ENCODE measurements at places on chromosomes 4 and X.
A peak's percentile ranks its signal among the peaks of the same experiment; 100 is the strongest.

DNA sequence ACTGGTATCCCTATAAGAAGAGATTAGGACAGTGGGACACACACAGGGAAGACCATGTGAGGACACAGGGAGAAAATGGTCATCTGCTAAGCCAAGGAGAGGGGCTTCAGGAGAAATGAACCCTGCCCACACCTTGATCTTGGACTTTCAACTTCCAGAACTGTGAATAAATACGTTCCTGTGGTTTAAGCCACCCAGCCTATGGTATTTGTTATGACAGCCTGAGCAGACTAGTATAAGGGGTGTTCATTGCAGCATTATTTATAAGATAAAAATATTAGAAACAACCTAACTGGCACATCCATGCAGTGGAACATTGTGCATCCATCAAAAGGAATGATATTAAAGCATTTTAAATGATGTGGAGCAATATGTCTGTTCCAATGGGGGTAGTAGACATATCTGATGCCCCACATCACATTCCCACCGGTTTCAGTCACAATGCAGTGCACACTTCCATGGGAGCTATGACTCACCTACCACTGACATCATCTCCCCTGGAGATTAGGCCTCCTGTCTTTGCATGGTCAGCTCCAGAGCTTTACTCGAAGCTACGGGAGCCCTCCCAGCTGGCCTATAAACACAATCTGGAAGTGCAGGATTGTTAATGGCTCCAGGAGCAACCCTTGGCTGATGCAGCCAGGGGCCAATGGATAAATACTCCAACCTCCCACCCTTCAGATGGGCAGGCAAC is 38.9 kb upstream of the MAMLD1 start:
- no peak for DNase-seq

DNA sequence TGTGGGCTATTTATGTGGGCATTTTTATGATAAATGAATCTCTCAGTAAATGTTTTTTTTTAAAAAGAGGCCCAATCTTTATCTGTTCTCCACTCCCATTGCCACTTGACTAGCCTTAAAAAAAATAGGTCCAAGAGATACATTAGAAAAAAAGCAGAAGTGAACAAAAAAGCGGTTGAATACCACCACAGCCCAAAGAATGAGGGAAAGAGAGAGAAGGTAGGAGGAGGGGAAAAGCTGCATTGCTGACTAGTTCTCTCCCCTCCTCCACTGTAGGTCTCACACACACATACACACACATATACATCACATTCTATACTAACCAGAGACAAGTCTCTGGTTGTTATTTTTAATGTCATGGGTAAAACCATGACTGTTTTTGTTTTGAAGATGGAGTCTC is 95.8 kb upstream of the IL13RA1 start:
- no peak for DNase-seq

DNA sequence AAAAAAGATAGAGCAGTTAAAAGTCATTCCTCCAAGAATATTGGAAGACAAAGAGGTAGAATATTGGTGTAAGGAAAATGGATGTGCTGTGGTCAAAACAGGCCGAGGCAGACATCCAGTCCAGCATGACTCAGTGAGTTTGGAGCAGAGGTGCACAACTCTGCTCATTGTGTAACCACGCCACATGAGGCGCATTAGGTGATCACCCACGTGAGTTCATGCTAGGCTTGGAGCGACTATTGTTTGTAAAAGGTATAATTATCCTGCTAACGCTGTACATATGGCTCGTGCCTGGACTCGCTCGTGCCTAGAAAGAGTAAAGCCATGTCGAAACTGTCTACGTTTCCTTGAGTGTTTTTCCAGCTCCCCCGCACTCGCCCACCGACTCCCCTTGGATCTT is 23.9 kb downstream of the C4orf54 start:
- DNase-seq = no peak

DNA sequence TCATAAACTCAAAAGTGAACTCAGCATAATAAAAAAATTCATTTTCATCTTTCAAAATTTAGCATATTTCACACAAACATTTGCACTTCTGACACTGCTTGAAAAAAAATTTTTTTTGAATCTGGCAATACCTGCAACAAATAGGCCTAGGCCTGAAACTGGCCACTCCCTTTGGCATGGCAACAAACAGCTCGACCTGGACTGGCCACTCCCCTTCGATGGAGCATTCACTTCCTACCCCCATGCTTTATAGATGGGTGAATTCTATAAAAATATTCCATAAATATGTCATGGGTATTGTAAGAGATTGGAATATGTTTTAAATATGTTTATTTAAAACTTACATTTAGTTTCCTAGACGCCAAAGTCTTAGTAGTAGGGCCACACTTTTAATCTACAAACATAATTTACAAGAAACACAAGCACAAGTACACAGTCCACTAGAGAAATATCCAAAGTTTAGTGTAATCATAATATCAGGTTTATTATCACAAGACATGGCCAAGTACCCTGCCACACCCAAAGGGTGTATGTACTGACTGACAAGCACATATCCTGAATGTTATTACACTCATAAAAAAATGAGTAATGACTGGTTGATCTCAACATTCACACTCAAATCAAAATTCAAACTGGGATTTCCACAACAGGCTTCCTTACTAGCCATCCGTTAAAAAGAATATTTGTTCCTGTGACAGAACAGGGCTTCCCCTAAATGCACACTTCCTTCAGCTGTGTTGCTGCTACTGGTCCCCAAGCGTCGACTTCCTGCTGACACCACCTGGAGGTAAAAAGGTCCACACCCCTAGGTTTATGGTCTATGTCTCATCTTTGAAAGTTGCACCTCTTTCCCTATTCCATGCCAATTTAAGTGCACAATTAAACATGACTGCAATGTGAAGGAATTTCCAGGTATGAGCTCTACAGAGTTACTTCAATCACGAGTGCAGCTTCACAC is 271.5 kb downstream of the NR3C2 start:
- DNase-seq = no peak

- no peak for DNase-seq
Observed at GRCh38 chrX:149643496-149643895, 11.9 kb upstream of the TMEM185A start.

GRCh38 chr4:136400829-136401228 is 1131.5 kb downstream of the PCDH18 start:
- DNase-seq = no peak

DNA sequence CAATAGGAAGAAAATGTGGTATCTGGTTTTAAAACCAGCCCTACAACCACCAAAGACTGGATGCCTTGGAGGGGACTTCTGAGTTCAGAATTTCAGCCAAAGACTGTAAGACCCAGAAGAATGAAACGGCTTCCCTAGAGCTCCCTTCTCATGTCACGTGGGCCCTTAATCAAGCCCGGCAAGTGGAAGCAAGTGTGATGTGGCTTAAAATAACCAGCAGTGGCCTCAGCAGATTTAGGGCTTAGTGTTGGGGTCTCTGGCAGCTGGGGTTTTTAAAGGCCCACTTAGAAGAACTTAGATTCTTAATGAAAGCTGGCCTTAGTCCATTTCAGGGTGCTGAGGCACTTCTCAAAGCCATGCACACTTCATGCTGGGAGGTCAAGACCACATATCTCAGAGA is 111.2 kb upstream of the TBC1D9 start:
- no peak for DNase-seq

GRCh38 chr4:10589799-10590198 is 94.8 kb downstream of the CLNK start:
- DNase-seq = peak; percentile 43

- no peak for DNase-seq
Observed at GRCh38 chr4:184097241-184097605, 120.5 kb downstream of the ENPP6 start.

DNA sequence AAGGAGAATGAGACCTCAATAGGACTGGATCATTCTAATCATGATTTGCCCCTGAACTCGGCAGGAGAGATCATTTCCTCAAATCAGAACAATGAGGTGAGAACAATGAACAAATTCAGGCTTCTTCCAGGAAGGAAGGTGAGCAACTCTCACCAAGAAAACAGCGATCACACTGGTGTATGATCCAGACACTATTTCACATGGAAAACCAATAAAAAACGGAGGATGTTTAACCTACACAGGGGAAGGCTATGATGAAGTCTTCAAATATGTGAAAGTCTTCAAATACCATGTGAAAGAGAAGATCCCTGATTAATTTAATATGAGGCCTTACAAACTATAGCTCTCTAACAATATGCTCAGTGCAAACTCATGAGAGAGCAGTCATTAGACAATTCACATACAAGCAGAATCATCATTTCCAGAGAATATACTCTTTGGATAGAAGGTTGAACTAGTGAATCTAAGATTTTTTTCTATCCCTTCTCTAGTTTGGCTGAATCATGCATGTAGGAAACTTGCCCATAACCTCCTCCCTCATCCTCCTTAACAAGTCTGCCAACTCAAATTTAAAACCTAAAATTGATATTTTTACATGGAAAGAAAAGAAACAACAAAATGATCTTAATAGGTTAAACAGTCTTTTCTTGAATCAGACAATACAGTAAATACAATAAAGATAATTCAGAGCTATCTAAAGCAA is 122.5 kb downstream of the ADAMTS3 start:
- DNase-seq = no peak

GRCh38 chrX:133267621-133268020 is 49.5 kb upstream of the TFDP3 start:
- DNase-seq = no peak

DNA sequence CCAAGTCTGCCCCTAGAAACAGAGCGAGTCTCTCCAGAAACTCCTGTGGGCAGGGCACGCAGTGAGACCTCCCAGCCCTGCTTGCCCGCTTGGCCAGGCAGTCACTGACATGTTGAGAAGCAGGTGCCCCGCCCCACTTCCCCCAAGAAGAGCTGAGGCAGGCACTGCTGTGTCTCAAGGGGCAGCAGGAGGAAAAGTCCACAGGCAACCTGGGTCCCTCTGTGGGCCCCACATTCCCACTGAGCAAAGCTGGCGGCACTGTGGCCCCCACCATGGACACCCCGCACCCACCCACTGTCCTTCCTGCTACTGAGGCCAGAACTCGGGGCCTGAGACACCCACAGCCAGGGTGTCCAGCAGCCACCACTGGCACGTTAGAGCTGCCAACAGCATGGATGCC is 137.3 kb upstream of the NKX1-1 start:
- no peak for DNase-seq

- DNase-seq = no peak
Observed at GRCh38 chr4:4217113-4217512, 9.6 kb downstream of the OTOP1 start.

- no peak for DNase-seq
Observed at GRCh38 chrX:74449322-74449936, 28.1 kb downstream of the SLC16A2 start.

DNA sequence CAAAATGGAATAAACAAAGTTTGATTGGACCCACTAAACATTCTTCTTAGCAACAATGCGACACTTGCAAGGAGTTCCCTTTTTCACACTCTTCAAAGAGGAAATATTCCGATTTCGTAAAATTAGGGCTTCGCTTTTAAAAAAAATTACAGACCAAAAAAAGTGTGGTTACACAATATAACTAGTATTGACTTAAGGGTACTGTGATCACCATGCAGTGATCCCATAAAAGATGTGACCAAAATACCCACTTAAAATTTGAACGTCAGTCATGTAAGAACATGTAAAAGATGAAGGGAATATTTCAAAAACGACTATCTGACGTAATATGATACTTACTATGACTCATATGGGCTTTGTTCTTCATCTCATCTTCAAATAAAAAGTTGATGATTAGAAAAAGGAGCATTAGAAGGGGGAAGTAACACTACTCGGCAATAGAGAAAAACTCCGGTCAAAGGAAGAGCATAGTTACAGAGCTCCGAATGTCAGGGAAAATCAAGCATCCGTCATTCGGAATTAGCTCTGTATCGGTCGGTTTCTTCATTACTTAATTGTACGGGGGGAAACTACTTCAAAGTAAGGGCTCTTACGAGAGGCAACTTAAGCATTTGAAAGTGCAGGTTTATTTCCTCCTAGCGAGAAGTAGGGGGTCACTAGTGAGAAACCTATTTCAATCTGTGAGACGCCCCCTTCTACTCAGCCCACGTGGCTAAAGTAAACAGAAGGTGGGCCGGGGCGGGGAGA is 1.3 kb upstream of the TET2 start:
- DNase-seq = peak; percentile 21

DNA sequence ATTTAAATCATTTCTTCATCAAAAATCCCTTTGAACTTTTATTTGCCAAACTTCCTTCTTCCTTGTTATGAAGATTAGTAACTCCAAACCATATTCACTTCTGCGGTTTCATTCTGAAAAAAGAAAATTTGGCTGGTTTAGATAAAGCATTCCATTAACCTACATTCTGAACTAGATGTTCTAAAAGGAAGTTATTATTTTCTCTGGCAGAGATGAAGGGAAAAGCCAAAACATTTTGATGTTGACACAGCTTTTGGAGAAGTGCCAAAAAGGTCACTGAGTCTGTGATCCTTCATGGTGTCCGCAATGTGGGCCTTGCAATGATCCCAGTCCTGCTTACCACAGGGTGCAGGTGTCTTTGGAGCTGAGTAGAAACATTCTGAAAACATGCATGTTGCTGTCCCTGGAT is 36.0 kb downstream of the CXCL8 start:
- no peak for DNase-seq

DNA sequence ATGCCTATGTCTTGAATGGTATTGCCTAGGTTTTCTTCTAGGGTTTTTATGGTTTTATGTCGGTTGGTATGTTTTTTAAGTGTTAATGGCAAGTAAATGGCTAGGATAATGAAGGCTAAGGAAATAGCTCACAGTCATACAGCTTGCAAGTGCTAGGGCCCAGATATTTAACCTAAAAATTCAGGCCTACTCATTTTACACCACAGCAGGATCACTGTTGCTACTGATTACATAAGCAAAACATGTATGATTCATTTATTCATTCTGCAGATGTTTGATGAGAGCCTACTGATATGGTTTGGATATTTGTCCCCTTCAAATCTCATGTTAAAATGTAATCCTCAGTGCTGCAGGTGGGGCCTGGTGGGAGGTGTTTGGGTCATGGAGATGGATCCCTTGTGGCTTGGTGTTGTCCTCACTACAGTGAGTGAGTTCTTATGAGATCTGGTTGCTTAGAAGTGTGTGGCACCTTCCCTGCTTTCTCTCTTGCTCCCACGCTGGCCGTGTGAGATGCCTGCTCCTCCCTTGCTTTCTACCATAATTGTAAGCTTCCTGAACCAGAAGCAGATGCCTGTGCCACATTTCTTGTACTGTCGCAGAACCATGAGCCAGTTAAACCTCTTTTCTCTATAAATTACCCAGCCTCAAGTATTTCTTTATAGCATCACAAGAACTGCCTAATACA is 175.5 kb downstream of the MAPK10 start:
- DNase-seq = no peak

GRCh38 chrX:21658152-21658737 is at the start of gene KLHL34:
KLHL34 (minus strand) TSS chrX:21658330; CDS start chrX:21657788, 542 bp downstream.
- DNase-seq = no peak

DNA sequence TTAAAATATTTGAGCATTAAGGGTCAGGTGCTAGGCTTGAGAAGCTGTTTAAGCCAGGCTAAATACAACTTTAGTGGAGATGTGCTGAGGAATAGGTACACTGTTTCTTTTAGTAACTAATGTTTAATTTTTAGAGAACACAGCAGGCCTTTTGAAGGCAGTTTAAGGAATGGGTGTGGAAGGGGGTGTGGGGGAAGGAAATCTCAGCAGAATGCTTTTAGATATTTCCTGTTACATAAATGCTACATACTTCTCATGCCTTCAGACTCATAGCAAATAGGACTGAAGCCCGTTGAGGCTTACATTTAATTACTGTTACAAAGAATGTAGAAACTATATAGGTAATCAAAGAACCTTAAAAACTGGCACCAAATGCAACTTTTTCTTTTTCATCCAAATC is 66.3 kb downstream of the WWC2 start:
- DNase-seq = no peak

GRCh38 chr4:174549721-174550120 is 27.4 kb upstream of the HPGD start:
- DNase-seq = no peak

GRCh38 chr4:155543126-155543765 is 123.4 kb upstream of the GUCY1A1 start:
- DNase-seq = no peak

Measured in thymus (tissue), 14 donors.